Activated CD4-positive, alpha-beta T cell treated with anti-CD3 and anti-CD28 coated beads, Interleukin-2, Interleukin-4, amounts not matched to agents 100 ng/mL and 50 ng/mL, durations not matched to agents 16 hours and 8 hours (primary cell): ENCODE measurements at places on chromosomes 3 and 15.

DNA sequence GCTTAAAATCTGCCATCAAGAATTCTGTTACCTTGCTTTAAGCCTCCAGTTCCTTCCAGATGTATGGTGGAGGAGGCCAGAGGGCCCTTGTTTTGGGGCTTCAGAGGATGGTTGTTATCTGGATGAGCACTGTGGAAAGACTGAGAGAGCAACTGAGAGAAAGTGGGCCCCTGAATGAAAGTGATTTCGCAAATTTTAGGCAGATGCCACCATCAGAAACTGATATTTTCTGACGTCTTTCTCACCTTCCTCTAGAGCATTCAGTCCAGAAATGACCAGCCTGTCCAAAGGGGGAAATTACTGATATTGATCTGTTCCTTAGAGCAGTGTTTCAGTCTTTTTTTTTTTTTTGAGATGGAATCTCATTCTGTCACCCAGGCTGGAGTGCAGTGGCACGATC lies 13.4 kb downstream of the B3GNT5 start:
- DNase-seq = peak; percentile 56

GRCh38 chr3:189071446-189071845 lies 100.3 kb upstream of the TPRG1 start:
- DNase-seq = peak; percentile 73

GRCh38 chr3:100873611-100874010 lies 119.6 kb downstream of the ABI3BP start:
- DNase-seq = no peak

DNA sequence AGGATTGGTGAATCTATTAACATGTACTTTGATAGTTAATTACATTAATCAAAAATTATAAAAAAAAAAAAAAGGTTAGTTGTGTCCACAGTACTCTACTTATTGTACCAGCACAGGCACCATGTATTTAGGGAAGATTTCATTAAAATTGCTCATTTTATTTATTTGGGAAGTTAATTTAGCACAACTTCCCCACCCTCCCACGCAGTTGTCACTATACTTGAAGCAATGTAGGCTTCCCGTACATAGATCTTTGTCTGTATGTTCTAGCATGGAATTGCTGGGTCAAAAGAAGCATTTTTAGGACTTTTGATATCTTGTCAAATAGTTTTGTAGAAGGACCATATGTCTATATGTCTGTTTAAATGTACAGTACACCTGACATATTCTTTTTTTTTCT lies 4.4 kb downstream of the GPR27 start:
- DNase-seq = no peak

GRCh38 chr3:13709706-13710105 lies 160.8 kb downstream of the FBLN2 start:
- DNase-seq = no peak

- DNase-seq = no peak
These were observed 23.2 kb downstream of the CFAP92 start for GRCh38 chr3:128970740-128971047.

- DNase-seq = no peak
These were observed 70.6 kb upstream of the SLC25A36 start for GRCh38 chr3:140871022-140871421.

- no peak for DNase-seq
These were observed 93.7 kb downstream of the SLC25A26 start for GRCh38 chr3:66314455-66314854.

DNA sequence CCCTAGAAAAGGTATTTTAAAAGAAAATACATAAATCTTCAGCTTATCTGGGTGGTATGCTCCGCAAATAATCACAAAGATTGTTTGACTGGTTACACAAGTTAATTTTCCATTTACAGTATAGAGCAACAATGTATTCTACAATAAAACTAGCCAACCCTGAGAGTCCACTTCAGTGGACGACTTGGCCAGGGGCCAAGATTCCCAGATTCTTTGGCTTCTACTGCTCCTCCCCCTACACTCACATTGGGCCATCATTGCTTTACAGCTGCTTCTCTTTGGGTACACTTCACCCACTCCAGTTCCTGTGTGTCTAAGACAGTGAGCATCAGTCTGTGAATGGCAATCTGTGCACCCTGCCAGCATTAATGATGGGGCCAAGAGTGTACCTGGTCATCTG lies 17.2 kb upstream of the PRICKLE2 start:
- DNase-seq = no peak

DNA sequence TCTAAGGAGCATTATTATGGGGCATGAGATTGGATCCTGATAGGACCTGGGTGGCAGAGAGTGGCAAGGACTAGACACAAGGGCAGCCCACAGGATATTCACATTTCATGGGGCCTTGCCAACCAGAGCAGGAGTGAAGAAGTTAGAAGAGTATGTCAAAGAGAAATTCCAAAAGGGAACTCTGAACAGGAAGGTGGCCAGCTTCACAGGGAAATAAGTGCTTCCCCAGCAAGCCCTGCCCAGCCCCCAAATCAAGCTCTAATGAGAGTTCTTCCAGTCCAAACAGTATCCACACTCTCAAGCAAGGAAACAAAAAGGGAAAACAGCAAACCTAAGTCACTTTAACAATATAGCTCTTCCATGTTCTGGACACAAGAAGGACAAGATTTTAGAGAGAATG lies 130.2 kb upstream of the COL8A1 start:
- DNase-seq = no peak

- DNase-seq = no peak
These were observed 1031.7 kb downstream of the MCTP2 start for GRCh38 chr15:95262866-95263564.

GRCh38 chr15:68552344-68552743 lies 26.4 kb upstream of the CORO2B start:
- no peak for DNase-seq
